Renal cortex interstitium (tissue), 15 donors: ENCODE measurements at places on chromosomes 13 and 19. TPM values are rescaled to one million over a fixed set of nuclear protein-coding genes. Genes with fewer than 3 reads are reported as not detected.

- DNase-seq, result no peak
Measured at GRCh38 chr13:26695891-26696311, 64.7 kb downstream of the GPR12 start.

DNA sequence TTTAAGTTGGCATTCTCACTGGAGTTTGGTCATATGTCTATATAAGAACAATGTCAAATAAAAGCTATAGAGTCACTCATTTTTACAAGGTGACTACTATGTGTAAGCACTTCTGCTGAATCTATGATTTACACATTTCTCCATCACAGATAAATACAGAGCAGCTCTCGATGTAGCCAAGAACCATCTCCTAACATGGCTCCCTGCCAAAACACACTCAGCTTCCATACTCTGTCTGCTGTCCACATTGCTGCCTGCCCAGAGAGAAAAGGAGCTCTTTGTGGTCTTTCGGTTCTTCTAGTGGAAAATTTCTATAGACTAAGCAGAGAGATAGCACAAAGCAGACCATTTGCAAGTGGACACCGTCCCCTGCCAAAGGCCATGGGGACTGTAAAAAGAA is 190.9 kb upstream of the KLF12 start:
- DNase-seq, result peak; percentile 26

DNA sequence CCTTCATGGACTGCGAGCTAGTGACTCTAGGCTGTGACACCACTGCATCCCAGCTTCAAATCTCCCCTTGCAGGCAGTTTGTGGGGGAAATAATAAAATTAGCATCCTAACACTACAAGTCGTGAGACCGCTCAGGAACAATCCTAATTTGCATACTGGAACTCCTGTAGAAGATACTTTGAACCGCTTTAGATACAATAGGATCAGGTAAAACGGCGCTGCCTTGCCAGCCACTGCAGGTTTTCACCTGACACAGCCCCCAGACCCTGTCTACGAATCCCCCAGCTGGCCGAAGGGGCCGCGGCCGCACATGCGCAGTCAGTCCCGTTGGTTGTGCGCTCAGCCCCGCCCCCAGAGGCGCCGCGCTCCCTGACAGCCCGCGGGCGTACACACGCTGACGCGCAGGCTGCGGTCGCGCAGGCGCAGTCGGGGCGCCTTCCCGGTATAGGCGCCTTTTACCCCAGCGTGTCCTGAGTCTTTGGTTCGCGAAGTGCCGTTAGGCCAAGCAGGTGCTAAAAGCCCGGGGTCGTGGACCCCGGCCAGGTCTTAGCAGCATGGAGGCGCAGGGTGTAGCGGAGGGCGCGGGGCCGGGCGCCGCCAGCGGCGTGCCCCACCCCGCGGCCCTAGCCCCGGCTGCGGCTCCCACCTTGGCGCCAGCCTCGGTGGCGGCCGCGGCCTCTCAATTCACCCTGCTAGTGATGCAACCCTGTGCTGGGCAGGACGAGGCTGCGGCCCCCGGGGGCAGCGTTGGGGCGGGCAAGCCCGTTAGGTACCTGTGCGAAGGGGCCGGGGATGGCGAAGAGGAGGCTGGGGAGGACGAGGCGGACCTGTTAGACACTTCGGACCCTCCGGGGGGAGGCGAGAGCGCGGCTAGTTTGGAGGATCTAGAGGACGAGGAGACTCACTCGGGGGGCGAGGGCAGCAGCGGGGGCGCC is at the start of gene RFXAP:
Gene RFXAP (plus strand): TSS at position 419 of the 935 bp plus-strand sequence. CDS start 136 bp downstream, at position 555.
- DNase-seq, result peak; percentile 85

Gene ZNF439
- 24.0 TPM for polyA plus RNA-seq

Gene C19orf12
- polyA plus RNA-seq, result 24.5 TPM

- DNase-seq, result no peak
Measured at GRCh38 chr13:99982731-99983498, 1.3 kb downstream of the ZIC2 start.

Gene WDR88
- polyA plus RNA-seq, result 0.86 TPM

GRCh38 chr19:54473071-54473891 is at the start of gene CDC42EP5:
Gene CDC42EP5 (minus strand): TSS chr19:54473296. CDS start chr19:54465547, 7,749 bp downstream.
- DNase-seq, result peak; percentile 71

GRCh38 chr19:55441319-55441691 is 1.8 kb downstream of the SHISA7 start:
- no peak for DNase-seq

GRCh38 chr13:40115426-40115825 is 460.0 kb downstream of the COG6 start:
- no peak for DNase-seq

DNA sequence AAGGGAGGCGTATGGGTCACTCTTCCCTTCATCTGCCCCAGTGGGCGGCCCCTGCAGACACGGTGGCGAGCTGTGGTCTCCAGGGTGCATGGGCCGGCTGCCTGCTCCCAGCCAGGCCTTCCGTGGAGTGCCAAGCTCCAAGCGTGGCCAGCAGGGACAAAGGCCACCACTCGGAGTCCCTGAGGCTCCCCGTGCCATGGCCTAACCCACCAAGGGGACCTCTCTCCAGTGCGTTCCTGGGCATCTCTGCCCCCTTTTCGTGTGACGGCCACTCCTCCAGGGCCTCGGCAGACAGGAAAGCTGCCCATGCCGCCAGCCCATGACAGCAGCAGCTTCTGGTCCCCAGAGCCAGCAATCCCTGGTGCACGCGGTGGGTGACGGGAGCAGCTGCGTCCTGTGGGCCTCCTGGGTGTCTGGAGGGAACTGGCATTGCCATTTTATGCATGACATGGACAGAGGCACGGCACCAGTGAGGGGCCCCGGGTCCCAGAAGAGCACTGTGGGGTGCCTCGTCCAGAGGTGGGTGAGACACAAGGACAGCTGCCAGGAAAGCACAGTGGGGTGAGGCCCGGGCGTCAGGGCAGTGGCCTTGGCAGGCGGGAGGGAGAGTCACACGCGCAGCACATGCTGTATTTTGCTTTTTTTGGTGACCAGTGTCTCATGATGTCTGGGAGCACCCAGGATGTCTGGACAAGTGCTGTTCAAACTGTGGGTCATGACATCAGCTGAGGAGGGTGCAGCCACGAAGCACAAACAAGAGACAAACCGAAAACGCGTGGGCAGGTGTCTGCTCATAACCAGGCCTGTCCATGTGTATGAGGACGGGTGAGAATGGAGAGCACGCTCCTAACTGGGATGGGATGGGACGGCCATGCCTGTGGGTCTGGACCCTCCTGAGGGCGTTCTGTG is 32.3 kb downstream of the CEBPG start:
- no peak for DNase-seq

- no peak for DNase-seq
Measured at GRCh38 chr13:64817691-64818090, 2412.4 kb downstream of the PCDH9 start.

DNA sequence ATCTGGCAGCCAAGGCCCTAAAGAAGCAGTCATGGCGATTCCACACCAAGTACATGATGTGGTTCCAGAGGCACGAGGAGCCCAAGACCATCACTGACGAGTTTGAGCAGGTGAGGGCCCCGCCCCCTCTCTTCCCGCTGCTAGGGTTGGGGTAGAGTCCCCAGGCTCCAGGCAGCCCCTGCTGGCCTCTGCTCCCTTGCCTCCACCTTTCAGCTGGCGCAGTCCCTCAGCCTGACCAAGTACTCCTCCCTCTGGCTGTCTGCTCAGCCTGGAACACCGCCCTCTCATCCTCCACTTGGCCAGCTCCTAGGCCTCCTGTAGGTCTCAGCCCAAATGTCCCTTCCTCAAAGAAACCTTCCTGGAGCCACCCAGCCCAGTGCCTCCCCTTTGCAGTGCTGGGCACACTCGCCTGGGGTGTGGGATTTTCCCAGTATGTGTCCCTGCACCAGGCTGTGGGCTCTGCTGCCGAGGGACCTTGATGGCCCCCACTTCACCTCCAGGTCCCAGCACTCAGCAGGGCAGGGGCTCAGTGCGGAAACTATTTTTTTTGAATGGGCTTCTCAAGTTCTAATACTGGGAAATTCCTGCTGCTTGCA is 5.7 kb downstream of the LENG1 start:
- DNase-seq, result no peak

Gene CSNK1G2
- 50.5 TPM for polyA plus RNA-seq

GRCh38 chr13:51993713-51994112 is 17.5 kb downstream of the ATP7B start:
- no peak for DNase-seq

Gene B3GNT3
- 7.3 TPM for polyA plus RNA-seq

Gene SLC17A7
- 0.47 TPM for polyA plus RNA-seq

Gene AMH
- polyA plus RNA-seq, result 0.28 TPM

- DNase-seq, result no peak
Measured at GRCh38 chr13:21075011-21075378, 13.6 kb upstream of the LATS2 start.

Gene KLC3
- 1.3 TPM for polyA plus RNA-seq

GRCh38 chr13:113216254-113217048 is 7.0 kb downstream of the CUL4A start:
- DNase-seq, result peak; percentile 31

- no peak for DNase-seq
Measured at GRCh38 chr13:45365558-45365885, 24.5 kb upstream of the TPT1 start.

Gene HTR2A
- polyA plus RNA-seq, result 0.65 TPM

DNA sequence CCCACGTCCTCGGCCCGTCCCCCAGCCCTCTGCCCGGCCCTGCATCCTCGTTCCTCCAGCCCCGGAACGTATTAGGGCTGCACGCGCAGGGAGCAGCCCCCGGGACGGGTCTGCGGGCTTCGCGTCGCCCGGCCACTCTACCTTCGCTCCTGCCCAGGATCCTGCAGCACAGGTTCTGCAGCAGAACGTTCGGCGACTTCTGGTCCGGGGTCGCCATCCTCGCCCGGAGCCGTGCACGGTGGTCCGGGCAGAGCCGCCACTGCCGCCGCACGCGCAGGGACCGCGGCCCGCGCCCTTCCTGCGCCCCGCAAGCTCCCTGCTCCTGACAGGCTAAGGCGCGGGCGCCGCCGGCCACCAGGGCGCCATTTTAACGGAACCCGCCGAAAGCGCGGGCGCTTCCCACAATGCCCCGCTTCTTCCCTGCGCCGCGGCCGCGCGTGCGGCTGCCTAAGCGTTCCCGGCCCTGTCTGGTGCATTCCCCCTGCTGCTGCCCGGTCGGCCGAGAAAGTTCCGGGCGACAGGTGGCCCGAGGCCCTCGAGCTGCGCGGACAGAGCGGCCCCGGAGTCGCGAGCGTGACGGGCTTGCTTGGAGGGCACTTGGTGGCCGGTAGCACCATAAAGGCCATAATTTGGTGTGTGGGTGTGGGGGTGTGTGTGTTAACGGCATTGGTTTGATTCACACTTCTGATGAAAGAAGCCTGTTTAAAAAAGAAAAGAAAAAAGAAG is at the start of gene TUBGCP3:
Gene TUBGCP3 (minus strand): TSS at position 390 of the 726 bp plus-strand sequence. CDS start 173 bp downstream, at position 217.
- DNase-seq, result peak; percentile 73

Gene CEACAM1
- 9.7 TPM for polyA plus RNA-seq

Gene BRCA2
- 7.8 TPM for polyA plus RNA-seq

Gene DOCK6
- 66.4 TPM for polyA plus RNA-seq

Gene FAAP24
- 3.0 TPM for polyA plus RNA-seq

DNA sequence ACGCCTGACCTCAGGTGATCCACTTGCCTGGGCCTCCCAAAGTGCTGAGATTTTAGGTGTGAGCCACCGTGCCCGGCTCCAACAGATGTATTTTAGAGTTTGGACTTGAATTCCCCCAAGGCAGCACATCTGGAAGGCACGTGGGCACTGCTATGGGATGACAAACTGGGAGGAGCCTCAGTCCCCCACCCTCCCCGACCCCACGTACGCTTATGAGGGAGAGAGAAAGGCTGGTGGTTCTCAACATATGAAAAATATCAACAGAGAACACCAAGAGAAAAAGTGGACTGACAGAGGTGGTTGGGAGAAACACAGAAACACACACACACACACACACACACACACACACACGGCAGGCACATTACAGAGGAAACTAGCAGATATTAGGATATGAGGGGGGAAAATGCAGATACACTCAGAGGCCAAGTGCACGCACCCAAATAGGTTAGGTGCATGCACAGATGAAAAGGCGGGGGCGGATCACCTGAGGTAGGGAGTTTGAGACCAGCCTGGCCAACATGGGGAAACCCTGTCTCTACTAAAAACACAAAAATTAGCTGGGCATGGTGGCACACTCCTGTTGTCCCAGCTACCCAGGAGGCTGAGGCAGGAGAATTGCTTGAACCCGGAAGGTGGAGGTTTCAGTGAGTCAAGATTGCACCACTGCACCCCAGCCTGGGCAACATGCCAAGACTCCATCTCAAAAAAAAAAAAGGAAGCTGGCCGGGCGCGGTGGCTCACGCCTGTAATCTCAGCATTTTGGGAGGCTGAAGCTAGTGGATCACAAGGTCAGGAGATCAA is 3.2 kb downstream of the STX10 start:
- DNase-seq, result no peak

DNA sequence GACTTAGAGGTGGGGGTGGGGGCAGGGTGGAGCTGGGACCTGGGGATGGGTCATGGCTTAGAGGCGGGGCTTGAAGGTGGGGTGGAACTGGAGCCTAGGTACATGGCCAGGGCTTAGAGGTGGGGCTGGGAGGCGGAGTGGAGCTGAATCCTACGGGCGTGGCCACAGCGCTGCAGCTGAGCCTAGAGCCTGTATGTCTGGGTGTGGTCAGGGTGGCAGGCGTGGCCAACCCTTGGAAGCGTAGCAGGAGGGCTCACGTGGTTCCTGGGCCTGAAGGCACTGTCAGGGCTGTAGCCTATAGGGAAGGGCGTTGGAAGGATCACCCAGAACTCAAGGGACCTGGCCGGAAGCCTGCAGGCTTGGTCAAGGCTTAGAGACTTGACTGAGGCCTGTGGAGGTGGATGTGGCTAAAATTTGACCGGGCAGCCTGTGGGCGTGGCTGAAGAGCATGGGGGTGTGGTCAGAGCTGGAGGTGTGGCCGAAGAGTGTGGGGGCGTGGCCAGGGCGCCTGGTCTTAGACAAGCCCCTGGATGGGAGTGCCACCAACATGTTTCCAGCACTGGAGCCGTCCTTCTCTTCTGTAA is 24.3 kb downstream of the COLGALT1 start:
- DNase-seq, result no peak

Gene PTPRS
- polyA plus RNA-seq, result 77.7 TPM

Gene KLK6
- polyA plus RNA-seq, result 34.7 TPM

DNA sequence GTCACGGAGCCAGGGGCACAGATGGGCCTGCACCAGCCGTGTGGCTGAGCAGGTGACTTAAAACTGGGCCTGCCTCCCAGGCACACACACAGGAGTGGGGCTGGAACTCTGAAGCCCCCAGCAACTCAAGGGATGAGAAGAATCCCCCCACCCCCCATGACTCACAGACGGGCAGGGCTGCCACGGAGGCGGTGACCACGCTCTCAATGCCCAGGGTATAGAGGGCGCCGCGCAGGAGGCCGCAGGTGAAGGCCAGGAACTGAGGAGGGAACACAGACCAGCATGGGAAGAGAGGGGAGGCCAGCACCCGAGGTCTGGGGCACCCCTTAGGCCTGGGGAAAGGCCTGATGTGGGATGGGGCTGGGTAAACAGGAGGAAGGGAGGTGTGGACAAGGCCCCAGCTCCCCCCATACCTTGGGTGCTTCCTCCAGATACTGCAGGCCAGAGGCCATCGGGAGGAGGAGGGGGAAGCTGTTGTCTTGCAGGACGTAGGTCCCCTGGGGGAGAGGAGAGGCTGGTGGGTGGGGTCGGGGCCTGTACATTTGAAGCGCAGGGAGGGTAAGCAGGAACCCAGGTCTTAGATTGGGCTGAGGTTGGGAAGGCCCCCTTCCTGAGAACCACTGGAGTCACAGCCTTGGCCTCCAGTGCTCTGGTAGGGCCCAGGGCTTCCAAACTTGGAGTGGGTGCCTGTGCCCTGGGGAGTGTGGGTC is 3.1 kb upstream of the NKPD1 start:
- no peak for DNase-seq

Gene CALR3
- polyA plus RNA-seq, result not detected

GRCh38 chr19:7337380-7338194 is 11.2 kb upstream of the ARHGEF18 start:
- no peak for DNase-seq
